ENCODE measurements at places on chromosomes 3 and 15.

- DNase-seq = no peak
Measured at GRCh38 chr15:68318931-68319909, 41.7 kb downstream of the FEM1B start.

DNA sequence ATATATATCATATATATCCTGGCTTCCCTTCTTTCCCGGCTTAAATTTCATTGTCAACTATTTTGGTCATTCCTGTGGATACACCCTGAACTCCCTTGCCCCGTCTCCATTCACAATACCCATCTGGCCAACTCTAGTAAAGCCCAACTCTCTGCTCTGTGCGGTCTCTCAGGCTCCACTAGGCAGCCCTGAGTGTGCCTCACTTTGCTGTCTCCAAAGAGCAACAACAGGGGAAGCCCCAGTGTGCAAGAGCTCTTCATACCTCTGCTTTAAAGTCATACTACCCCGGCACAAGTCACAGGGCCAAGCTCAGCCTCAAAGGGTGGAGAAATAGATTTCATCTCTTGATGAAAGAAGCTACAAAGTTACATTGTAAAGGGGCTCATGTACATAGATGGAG is 18.9 kb upstream of the FEM1B start:
- DNase-seq = peak; percentile 24

DNA sequence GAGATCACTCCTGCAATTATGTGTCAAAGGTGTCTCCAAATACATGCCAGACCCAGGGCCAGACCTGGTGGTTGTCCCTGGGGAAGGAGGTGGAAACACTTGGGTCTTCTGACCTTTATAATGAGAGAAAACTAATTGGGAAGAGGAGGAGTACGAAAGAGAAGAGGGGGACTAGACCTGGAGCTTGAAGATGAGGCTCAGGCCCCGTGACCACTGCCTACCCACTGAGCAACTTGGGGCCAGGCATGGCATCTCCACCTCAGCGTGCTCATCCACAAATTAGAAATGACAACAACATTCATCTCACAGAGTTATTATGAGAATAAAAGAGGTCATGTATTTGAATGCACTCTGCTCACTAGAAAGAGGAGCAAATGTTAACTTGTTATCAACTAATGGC is 19.4 kb upstream of the SPTBN5 start:
- no peak for DNase-seq

- no peak for DNase-seq
Measured at GRCh38 chr3:168395551-168395950, 299.8 kb upstream of the GOLIM4 start.
